ENCODE measurements at places on chromosomes 11 and 22.

- DNase-seq, result no peak
Observed at GRCh38 chr11:64028398-64029115, 7.2 kb upstream of the FLRT1 start.

DNA sequence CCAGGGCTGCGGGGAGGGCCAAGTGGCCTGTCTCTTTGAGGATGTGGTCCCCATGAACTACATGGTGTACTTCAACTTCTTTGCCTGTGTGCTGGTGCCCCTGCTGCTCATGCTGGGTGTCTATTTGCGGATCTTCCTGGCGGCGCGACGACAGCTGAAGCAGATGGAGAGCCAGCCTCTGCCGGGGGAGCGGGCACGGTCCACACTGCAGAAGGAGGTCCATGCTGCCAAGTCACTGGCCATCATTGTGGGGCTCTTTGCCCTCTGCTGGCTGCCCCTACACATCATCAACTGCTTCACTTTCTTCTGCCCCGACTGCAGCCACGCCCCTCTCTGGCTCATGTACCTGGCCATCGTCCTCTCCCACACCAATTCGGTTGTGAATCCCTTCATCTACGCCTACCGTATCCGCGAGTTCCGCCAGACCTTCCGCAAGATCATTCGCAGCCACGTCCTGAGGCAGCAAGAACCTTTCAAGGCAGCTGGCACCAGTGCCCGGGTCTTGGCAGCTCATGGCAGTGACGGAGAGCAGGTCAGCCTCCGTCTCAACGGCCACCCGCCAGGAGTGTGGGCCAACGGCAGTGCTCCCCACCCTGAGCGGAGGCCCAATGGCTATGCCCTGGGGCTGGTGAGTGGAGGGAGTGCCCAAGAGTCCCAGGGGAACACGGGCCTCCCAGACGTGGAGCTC is 13.5 kb downstream of the ADORA2A start:
- DNase-seq, result no peak

- DNase-seq, result no peak
Observed at GRCh38 chr22:20237480-20238440, 30.4 kb downstream of the RTN4R start.

GRCh38 chr11:121829159-121829643 is 286.8 kb downstream of the BLID start:
- no peak for DNase-seq

DNA sequence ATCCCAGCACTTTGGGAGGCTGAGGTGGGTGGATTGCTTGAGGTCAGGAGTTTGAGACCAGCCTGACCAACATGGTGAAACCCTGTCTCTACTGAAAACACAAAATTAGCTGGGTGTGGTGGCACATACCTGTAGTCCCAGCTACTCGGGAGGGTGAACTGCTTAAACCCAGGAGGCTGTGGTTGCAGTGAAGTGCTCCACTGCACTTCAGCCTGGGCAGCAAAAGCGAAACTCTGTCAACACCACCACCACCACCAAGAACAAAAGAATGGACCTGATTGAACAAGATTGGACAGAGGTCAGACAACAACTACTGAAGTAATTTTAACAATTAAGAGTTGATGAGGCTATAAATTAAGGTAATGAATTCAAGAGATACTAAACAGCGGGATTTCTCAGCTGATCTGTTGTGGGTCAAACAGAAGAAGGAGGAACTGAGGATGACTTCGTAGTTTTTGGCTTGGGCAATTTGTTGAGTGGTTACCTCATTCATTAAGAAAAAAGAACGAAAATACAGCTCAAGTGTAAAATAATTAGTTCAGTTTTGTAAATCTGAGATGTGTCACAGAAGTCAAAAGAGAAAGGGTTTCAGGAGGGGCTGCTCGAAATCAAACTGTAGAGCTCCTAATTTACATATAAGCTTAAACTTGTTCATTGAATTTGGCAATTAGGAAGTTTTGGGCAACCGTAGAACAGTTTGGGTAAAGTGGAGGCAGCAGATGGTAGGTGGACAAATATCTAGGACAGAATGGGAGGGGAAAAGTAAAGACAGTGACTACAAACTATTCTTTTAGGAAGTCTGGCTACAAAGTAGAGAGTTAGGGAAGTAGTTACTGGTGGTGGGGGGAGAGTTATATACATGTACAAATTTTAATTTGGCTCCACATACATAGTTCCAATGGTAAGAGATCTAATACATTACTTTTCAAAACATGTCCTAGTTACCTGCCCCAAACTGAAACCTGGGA is 4.5 kb downstream of the IL18 start:
- DNase-seq, result no peak

DNA sequence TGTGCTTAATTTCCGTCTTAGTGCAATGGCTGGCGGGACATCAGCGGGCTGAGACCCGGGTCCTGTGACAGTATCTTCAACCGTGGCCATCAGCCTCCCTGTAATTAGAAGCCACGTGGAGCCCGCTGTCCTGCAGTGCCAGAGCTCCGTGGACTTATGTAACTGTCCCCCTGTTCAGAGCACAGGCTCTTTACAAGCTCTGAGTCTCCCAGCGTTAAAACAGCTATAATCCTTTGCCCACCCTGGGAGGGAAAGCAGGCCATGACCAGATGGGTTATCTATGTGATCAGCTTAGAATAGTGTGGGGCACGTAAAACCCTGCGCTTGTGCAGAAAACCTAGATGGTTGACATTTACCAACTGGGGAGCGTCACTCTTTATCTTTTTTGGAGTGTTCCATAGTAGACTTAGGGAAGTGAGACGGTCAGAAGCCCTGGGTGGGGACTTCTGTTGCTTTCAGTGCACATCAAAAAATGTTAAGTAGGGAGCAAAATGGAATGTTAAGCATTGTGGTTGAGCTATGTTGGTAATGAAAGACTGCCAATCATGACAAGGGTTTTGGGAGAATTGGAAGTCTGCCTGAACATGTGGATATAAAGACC is 103.5 kb upstream of the CADM1 start:
- no peak for DNase-seq

DNA sequence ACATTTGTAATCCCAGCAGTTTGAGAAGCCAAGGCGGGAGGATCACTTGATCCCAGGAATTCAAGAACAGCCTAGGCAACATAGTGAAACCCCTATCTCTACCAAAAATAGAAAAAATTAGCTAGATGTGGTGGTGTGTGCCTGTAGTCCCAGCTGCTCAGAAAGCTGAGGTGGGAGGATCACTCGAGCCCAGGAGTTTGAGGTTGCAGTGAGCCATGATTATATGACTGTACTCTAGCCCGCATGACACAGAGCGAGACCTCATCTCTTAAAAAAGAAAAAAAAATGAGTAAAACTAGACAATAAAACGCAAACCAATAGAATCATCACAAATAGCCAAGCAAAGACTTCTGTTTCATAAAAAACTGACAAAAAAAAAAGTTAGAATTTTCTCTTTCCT is 21.8 kb downstream of the NUCB2 start:
- no peak for DNase-seq

Data from urinary bladder (tissue), 4 donors.